Fibroblast of mammary gland (primary cell): ENCODE measurements at places on chromosomes 12 and 14.

DNA sequence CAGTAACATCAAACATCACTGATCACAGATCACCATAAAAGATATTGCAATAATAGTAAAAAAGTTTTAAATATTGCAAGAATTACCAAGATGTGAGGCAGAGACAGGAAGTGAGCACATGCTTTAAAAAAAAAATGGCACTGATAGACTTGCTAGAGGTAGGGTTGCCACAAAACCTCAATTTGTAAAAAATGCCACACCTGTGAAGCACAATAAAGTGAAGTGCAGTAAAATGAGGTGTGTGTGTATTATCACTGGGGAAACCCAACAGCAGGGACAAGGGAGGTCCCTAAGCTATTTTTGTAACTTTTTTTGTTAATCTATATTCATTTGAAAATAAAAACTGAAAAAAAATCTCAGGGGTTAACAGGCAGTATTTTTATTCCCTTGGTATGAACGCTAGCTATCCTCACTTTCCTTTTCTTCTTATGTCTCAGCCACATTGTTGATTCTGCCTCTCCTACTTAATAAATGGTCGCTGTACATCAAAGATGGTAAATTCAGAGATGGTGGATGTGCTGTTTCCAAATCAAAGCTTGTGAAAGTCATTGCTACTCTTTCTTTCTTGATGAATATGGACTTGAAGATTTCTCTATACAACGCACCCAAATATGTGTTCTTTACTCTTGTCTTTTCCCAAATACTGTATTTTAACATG, 14.0 kb upstream of the KLRD1 start:
- DNase-seq: no peak

- peak; percentile 88 for DNase-seq
Observed at GRCh38 chr12:56193025-56193578, 3.8 kb upstream of the SMARCC2 start.

DNA sequence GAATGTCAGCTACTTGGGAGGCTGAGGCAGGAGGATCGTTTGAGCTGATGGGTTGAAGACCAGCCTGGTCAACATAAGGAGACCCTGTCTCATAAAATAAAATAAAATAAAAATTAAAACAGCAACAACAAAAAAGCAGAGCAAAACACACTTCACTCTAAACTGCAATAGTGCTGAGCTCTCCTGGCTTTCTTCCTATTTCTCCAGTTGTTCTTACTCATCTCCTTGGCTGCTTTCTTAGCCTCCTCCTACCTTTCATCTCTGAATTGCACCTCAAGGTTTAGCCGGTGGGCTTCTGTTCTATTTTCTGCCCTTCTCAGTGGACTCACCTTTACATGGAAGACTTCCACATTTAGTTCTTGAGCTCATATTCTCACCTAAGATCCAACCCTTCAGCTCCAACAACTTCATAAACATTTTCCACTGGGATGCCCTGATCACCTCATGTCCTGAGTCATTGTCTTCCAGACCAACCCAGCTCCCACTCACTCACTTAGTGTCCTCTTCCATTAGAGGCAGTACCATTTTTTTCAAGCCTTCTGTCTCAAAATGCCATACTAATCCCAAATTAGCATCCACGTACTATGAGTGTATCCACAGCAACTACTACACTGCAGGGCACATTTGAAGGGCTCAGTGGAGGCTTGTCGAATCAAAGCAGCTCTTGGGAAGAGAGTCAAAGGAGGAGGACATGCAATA, 41.2 kb upstream of the TMED10 start:
- peak; percentile 51 for DNase-seq

DNA sequence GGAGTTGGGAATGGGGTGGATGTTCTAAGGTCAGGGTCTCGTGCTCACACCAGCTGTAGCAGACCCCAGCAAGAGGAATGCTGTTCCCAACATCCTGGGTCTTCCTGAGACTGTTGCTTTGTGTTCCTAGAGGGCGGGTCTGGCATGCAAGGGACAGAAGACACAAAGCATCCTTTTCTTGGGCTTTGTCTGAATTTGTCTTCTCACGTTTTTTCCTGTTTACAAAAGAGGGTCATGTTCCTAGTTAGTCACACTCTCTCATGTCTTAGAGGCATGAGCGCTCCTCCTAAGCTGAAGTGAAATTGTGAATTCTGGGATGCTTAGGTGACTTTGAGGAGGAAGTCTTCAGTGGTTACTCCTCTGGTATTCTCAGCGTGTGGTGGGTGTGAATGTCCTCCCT, 9.6 kb upstream of the TAMALIN start:
- no peak for DNase-seq

DNA sequence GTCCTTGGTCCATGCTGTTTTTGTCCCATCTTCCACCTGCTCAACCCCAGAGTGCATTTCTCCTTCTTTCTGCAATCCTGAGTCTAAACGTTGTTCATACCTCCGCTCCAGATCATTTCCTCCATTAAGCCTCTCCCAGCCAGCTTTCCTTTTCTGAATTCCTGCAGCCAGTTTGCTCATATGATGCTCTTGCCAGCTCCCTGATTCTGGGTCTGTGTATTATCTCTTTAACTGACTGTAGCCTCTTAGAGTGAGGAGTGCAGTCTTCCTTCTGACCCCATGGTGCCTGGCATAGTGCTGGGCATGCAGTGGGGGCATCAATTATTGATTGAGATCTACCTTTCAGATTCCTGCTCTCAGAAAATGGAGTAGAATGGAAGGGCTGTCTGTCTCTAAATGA, 11.5 kb upstream of the TBPL2 start:
- DNase-seq: no peak

DNA sequence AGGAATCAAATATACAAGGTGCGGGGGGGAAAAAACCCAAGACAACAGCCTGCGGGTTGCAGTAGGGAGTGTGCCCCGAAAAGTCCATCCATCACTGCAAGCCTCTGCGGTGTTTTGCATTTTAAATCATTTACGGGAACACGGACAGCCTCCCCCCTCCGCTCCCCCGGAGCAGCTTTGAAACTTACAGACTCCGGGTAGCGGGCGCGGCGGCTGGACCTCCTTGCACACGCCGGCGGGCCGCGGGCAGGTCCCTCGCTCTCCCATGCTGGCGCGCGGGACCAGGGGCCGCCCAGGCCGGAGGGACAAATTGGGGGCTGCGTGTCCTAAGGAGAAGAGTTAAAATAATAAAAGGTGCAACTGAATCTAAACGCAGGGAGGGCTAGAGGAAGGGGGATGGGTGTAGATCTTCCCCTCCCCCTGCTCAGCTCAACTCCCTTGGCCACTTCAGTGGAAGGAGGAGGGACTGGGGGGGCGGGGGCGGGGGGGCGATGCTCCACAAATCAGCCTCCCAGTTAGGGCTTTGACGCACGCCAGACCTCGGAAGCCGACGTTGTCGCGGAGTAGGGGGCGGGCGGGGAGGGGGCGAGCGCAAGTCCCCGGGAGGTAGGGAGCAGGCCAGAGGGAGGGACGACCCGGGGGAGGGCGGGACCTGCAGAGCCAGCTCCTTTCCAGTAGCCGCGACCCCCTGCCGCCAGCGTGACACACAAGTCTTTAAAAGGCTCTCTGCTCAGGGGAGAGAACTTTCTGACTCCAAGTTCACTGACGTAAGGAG, at the start of gene KCNJ8:
Gene KCNJ8 (minus strand): TSS at position 349 of the 775 bp plus-strand sequence. CDS start 1,090 bp downstream, outside the sequence.
- peak; percentile 71 for DNase-seq

- DNase-seq: no peak
Observed at GRCh38 chr14:92959189-92959531, 36.2 kb downstream of the CHGA start.

DNA sequence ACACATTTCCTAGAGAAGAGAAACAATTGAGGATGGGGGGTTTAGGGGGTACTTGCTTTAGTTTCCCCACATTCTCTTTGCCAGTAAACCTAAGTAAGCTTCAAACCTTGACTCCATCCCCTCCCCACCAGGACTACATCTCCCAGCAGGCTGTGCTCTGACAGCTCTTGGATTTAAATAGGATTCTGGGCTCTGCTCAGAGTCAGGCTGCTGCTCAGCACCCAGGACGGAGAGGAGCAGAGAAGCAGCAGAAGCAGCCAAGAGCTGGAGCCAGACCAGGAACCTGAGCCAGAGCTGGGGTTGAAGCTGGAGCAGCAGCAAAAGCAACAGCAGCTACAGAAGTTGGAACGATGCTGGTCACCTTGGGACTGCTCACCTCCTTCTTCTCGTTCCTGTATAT, 20.6 kb downstream of the RDH12 start:
- peak; percentile 56 for DNase-seq

GRCh38 chr12:89501793-89502192, 22.8 kb downstream of the GALNT4 start:
- no peak for DNase-seq

DNA sequence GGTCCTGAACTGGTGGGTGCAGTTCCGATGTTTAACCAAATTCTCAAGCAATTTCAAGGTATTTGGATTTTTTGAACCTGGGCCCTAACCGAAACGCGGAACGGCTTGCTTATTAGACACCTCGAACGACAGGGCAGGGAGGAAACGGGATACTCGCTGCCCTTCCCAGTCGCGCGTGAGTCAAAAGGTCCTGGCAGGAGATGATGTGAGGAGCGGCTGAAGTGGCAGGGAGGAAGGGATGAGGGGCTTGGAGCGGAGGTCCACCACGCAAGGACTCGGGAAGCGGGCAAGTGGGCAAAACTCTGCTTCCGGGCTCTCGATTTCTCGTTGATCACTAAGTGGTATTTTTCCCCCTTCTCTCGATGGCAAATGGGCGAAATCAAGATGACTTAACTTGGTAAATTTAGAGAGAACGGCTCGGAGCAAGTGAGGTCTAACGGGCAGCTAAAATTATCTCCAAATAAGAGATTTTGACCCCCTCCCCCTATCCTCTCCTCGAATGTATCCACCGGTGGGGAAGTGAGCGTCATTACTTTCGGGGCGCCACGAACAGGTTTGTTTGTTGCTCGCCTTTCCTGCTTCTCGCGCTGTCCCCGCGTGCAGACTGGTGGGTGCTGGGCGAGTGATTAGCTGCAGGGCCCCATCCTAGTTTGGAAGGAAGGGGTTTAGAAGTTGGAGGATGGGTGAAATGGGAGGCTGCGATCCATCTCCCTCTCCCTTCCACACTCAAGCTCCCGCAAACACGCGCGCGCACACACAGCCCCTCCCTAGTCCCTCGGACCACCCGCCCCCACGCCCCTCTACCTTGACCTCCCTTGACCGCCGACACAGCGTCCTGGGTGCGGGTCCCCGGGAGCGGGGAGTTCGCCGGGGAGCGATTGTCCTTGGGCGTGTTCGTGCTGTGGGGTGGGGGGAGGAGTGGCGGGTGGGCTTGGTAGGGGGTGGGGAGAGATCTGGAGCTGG, 986 bp upstream of the NTF3 start:
- no peak for DNase-seq

GRCh38 chr12:60100852-60101251, 505.0 kb downstream of the SLC16A7 start:
- no peak for DNase-seq

DNA sequence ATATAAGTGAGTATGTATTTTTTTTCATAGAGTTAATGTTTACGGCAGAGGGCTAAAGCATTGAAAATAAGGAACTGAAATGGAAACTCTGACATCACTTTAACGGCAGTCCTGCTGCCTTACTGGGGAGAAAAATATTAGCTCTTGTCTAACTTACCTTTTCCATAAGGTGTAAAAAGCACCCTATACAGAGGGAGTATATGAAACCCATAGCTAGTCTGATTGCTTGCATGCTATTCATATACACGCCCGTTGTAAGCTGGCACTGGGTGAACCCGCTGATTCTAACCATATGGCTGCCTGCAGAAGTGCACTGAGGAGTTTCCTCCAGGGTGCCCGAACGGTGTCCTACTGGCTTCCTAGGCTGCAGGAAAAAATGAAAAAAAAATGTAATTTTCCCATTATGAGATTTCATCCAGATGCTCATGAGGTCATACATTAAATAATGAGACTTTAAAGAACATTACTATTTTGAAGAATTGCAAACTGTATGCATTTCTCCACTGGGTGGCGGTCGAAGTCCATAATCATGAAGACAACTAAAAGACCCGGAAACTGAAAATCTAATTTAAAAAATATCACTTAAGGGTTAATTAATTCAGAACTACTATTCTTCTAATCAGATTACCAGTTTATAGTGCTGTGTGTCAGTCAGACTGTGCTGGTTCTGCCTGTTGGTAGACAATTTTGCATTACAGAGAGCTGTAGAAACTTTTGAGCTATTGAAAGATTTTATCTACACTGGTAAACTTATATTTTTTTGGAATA, 144.7 kb downstream of the ALX1 start:
- DNase-seq: peak; percentile 19
